ENCODE measurements at places on chromosomes 5 and 9. TPM values are rescaled to one million over a fixed set of nuclear protein-coding genes. Genes with fewer than 3 reads are reported as not detected.

DNA sequence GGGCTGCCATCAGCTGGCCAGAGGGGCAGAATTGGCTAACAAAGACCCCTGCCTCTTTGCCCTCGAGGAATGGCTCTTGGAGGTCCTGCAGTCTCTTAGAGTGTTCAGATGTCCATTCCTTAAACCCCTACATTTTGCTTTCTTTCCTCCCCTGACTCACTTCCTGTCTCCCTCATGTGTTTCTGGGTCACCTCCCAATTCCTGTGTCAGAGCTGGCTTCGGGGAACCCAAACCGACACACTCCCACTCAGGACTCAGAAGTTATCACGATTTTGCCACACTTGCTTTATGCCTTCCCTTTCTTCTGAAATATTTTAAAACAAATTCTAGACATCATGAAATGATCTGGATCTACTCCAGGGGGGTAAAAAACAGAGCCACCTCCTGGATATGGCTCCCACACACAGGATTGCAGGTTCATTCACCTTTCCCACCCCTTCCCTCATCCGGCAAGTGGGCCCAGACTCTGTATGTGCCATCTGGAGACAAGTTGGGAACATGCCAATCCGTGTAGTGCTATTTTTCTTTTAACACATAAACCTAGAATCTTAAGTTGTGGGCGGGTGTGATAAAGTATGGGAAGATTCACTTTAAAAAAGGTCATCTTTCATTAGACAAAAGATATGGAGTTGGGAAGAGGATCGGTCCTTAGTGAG lies 145.7 kb downstream of the NXNL2 start:
- DNase-seq = peak; percentile 21

- no peak for DNase-seq
Observed at GRCh38 chr5:7016999-7017747, 303.9 kb downstream of the TENT4A start.

- DNase-seq = no peak
Observed at GRCh38 chr9:138070815-138071214, 193.2 kb downstream of the CACNA1B start.

PCDHA4 gene
- total RNA-seq = under 0.01 TPM

DNA sequence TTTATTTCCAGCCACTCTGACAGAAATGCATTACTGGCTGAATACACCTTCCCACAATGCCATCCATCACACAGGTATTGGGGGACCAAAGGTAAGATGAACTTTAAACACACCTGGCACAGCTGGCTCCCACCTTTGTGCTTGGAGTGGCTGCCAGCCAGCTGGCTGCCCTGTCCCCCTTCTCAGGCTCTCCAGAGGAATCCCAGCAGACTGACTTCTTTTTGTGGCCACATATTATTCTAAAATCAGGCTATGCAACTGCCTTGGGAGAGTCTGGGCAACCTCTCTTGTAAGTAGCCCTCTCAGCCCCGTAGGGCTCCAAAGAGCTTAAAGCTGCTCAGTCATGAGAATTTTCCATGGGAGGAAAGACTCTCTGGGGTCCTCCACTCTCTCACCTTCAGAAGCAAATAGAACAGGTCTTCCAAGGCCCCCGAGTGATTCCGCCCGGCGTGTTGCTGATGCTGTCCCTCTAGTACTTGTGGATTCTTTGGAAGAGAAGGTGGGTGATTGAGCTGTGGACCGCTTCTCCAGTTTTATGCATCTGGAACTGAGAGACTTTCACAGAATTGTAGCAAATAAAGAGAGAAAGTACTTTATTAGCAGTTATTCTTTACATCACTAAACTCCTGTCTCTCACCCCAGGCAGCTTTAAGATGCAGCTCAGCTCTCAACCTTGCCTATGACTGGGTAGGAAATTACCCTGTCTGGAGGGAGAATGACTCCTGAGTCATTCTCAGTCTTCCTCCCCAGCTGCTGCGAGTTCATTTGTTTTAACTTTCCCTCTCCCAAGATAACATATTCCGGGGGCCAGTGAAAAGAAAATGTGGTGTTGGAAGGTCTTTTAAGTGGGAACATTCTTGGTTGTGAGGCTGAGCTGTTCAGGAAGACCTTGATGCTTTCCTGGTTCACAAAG lies 159.4 kb upstream of the PITX1 start:
- peak; percentile 63 for DNase-seq

- no peak for DNase-seq
Observed at GRCh38 chr9:136047775-136048559, 47.1 kb downstream of the NACC2 start.

FGF10 gene
- total RNA-seq = not detected

ADRB2 gene
- 0.59 TPM for total RNA-seq

TIMD4 gene
- not detected for total RNA-seq

DNA sequence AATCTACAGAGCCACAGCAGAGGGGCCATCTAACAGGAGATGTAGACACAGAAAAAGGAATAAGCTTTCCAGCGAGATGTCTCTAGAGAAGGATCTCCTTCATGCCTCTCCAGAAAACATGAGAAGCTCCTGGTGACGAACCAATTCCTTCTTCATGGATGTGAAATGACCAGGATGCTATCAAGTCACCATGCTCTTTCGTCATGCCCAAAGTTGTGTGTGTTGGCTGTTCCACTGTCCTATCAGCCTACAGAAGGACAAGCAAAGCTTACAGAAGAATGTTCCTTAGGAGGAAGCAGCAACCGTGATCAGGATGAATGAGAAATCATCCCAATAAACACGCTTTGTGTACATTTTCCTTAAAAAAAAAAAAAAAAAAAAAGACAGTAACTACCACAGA lies 54.4 kb downstream of the ALDH7A1 start:
- DNase-seq = no peak

- DNase-seq = no peak
Observed at GRCh38 chr5:151051931-151052608, 28.8 kb downstream of the TNIP1 start.

GRCh38 chr9:125889476-125890419 lies 142.6 kb downstream of the PBX3 start:
- DNase-seq = peak; percentile 46
